ENCODE measurements at places on chromosomes 6 and 20.

GRCh38 chr6:6584310-6585002, 4.1 kb upstream of the LY86 start:
- DNase-seq, result no peak

DNA sequence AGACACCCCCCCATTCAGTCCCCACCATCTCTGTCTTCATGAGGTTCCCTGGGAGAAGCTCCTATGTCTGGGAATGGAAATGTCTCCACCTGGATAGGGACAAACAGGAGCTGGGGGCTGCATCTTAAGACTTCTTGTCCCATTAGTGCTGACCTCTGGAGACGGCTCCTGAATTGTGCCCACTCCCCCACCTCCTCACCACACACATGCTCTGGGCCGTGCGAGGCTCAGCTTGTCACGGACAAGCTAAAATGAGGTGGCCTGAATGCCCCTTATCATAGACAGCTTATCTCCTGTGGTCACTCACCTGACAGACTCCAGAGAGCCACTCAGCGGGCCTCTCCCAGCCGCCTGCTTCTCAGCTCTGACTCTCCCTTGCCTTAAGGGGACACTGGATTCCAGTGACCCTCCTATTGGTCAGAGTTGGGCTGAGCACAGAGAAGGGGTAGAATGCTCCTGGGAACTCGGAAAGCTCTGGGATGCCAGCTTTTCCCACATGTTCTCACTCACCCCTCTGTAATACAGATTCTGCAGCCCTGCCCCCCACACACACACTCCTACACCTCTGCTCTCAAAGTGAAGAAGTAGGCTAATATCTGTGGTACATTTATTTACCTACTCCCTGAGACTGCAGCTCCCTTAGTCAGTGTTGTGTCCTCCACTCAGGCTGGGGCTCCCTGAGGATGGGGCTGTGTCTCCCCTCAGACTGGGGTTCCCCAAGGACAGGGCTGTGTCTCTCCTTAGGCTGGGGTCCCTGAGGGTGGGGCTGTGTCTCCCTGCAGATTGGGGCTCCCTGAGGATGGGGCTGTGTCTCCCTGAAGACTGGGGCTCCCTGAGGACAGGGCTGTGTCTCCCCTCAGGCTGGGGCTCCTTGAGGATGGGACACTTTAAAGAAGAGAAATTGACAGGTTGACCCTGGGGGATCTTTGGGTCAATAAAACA, 167.5 kb downstream of the VEGFA start:
- DNase-seq, result no peak

- DNase-seq, result peak; percentile 97
These were observed 31.4 kb downstream of the ACSS2 start for GRCh38 chr20:34907616-34908469.

DNA sequence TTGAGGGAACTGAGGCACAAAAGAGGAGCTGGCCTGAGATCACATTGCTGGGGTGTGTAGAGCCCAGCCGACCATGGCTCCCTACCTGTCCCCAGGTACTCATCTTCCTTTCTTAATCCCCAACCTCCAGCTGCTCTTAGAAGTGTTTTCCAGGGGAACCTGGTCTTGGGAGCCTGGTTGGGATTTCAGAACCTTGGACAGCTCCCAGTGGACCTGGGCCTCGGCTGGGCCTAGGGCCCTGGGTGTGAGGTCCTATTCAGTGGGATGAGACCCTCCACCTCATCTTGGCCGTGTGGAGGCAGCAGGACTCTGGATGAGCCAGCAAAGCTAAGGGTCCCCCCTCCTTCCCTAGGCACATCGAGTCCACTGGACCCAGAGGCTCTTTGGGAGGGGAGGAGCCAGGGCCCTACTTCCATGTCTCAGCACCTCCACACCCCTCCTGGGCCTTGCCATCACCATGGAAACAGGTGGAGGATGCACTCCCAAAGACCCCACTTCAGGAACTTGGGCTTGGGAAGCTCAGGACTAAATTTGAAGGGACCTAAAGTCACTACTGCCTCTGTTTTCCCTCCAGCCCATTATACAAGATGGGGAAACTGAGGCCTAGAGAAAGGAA, 38.5 kb downstream of the DLGAP4 start:
- DNase-seq, result peak; percentile 54

DNA sequence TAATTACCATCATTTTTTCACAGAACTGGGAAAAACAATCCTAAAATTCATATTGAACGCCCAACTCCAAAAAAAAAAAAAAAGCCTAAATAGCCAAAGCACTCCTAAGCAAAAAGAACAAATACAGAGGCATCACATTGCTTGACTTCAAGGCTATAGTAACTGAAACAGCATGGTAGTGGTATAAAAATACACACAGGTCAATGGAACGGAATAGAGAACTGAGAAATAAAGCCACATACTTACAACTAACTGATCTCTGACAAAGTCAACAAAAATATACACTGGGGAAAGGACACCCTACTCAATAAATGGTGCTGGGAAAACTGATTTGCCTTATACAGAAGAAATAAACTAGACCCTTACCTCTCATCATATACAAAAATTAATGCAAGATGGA, 89.6 kb downstream of the MRAP2 start:
- DNase-seq, result no peak

GRCh38 chr6:79841577-79842375, 105.6 kb downstream of the ELOVL4 start:
- DNase-seq, result no peak

DNA sequence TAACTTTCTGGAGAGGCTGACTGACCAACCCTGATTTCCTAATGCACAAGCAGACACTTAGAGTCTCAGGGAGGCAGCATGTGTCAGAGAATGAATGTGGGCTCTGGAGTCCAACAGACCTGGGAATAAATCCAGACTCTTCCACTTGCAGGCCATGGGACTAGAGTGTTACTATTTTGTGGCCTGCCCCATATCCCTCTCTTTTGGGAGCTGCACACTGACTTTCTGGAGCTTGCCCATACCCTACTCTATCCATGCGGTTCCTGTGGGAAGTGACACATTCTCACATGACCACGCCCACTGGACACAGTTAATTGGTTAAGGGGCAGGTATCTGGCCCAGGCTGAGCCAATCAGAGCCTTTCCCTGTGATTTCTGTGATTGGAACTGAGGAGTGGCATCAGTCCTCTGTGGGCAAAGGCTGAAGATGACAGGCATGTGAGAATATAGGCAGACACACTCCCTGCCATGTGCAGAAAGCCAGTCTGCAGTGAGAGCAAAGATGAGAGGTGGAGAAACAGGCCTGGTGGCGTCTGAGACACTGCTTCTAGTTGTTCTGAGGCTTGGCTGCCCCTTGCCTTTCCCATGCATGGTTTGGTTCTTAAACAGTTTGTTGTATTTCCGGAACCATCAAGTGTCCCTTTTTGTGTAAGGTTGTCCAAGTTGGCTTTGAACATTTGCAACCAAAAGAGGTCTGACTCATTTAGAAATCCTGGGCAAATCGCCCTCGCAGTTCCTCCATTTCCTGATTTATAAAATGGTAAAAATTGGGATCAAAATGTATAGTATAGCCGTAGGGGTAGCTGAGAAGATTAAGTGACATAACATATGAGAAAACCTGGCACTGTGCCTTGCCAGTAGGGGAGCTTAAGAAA, 125.6 kb downstream of the CDC5L start:
- no peak for DNase-seq

All from COLO829 (cell line).